Activated T-cell treated with anti-CD3 and anti-CD28 coated beads for 1 hour (primary cell): ENCODE measurements at places on chromosomes 5 and 9.

GRCh38 chr5:111512375-111513130 lies at the start of gene STARD4:
Gene STARD4 (minus strand): TSS chr5:111512535. CDS start chr5:111507433, 5,102 bp downstream.
- peak; percentile 88 for DNase-seq

DNA sequence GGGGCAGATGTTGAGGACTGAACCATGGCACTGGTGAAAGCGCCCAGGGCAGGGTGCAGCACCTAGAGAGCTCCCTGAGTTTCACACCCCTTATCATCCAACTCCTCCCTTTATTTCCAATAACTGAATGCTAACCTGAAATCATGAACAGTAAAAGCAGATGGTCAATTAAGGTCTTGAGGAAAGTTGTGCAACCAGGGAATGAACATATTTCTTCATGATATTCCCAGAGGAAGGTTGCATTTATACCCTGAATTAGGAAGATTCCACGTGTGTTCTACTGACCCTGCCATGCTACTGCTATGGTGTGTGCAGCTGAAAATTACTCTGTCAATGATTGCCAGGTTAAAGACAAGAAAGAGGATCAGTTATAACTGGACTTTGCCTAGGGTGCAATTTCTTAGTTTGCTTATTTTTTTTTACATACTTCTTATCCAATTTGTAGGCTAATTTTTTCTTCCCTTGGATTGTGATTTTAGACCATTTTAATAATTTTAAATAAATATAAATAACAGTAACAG lies 319.8 kb downstream of the SEMA5A start:
- no peak for DNase-seq

GRCh38 chr9:134052941-134053340 lies 14.9 kb downstream of the BRD3 start:
- no peak for DNase-seq

- no peak for DNase-seq
Measured at GRCh38 chr9:8140557-8140956, 341.0 kb upstream of the DMAC1 start.

DNA sequence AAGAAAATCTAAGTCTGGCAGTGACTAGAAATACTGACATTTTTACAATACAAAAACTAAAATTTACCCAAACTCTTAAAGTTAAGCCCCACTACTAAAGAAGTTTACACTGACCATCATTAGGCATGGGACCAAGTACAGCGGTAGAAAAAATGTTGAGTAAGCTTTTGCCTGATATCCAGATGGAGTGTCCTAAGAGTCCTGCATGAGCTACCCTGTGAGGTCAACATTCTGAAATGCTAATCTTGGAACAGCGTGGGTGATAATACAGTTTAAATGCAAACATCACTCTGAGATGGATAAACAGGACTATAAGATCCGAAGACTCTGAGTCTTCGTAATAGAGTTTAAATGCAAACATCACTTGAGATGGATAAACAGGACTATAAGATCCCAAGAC lies 189.7 kb downstream of the DCP2 start:
- DNase-seq: no peak

DNA sequence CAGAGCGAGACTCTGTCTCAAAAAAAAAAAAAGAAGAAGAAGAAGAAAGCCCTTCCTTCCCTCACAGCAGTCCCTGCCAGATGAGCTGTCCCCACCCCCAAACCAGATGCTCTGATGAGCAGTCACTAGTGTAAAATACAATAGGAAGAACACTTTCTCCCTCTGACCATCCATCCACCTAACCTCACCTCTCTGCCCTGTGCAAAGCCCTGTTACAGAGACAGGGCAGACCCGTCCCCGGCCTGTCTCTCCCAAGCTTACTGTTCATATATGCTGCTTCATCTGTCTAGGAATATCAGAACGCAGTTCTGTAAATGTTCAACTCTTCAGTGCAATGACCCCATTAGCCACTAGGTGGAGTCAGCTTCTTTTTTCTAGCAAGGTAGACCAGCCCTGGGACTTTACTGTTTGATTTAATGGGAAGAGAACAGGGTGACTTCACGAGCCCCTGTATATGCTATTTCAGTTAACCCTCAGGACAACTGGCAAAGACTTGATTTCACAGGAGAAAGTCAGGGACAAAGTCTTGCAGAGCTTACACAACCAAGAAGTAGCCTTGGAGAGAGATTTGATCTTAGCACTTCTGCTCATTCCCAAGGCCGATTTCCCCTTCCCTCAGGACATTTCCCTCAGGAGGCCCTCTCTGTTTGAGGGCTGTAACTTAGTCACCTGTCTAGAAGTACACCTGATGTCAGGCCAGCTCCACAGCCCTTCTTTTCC lies 14.9 kb upstream of the FGFR4 start:
- DNase-seq: peak; percentile 55
